ENCODE measurements at places on chromosomes 5 and 9.

- H3K4me1 ChIP-seq: peaks cover 30% of the 10 kb centered on the region
- H3K27ac ChIP-seq: peak overlapping the region; percentile 99
- peak overlapping the region; percentile 100 for H3K4me3 ChIP-seq
- peaks cover 36% of the 10 kb centered on the region for H3K36me3 ChIP-seq
- H3K27me3 ChIP-seq: no peaks in the 10 kb centered on the region
- DNase-seq: peak; percentile 41
Observed at GRCh38 chr5:74767579-74767913, 497 bp downstream of the NSA2 start.

DNA sequence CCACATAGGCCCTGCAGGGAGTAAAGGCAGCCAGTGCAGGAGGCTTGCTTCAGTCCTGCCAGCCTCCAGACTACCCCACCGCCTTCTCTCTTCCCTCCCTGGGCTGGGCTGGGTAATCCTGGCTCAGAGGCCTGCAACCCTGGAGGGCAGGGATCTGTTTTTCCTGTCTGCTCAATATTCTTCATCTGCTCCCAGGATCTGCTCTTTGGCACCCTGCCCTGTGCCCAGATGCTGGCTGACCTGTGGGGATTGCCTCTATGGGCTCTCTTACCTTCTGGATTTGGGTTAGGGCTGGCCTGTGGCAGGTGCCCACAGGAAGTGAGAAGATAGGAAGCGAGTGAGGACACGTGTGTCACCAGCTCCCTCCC, 7.3 kb upstream of the ANGPTL2 start:
- DNase-seq: no peak
- no peaks in the 10 kb centered on the region for H3K27me3 ChIP-seq
- H3K27ac ChIP-seq: no peak overlapping the region
- peaks cover 45% of the 10 kb centered on the region for H3K4me1 ChIP-seq

GRCh38 chr5:57341380-57341979, 141.1 kb downstream of the ACTBL2 start:
- H3K4me1 ChIP-seq: peaks cover 11% of the 10 kb centered on the region
- no peaks in the 10 kb centered on the region for H3K36me3 ChIP-seq
- no peaks in the 10 kb centered on the region for H3K27me3 ChIP-seq
- H3K4me3 ChIP-seq: no peak overlapping the region
- no peak overlapping the region for H3K27ac ChIP-seq
- DNase-seq: no peak

- H3K36me3 ChIP-seq: peaks cover 46% of the 10 kb centered on the region
- H3K4me3 ChIP-seq: no peak overlapping the region
- peaks cover 16% of the 10 kb centered on the region for H3K4me1 ChIP-seq
- no peaks in the 10 kb centered on the region for H3K27me3 ChIP-seq
- no peak overlapping the region for H3K27ac ChIP-seq
- DNase-seq: no peak
Observed at GRCh38 chr5:664343-664993, 28.7 kb downstream of the TPPP start.

- H3K4me3 ChIP-seq: no peak overlapping the region
- no peaks in the 10 kb centered on the region for H3K4me1 ChIP-seq
- no peaks in the 10 kb centered on the region for H3K36me3 ChIP-seq
- no peak for DNase-seq
Observed at GRCh38 chr5:161312882-161313281, 233.6 kb downstream of the GABRB2 start.
